ENCODE measurements at places on chromosomes 16 and 17. TPM values are rescaled to one million over a fixed set of nuclear protein-coding genes. Genes with fewer than 3 reads are reported as not detected.

DNA sequence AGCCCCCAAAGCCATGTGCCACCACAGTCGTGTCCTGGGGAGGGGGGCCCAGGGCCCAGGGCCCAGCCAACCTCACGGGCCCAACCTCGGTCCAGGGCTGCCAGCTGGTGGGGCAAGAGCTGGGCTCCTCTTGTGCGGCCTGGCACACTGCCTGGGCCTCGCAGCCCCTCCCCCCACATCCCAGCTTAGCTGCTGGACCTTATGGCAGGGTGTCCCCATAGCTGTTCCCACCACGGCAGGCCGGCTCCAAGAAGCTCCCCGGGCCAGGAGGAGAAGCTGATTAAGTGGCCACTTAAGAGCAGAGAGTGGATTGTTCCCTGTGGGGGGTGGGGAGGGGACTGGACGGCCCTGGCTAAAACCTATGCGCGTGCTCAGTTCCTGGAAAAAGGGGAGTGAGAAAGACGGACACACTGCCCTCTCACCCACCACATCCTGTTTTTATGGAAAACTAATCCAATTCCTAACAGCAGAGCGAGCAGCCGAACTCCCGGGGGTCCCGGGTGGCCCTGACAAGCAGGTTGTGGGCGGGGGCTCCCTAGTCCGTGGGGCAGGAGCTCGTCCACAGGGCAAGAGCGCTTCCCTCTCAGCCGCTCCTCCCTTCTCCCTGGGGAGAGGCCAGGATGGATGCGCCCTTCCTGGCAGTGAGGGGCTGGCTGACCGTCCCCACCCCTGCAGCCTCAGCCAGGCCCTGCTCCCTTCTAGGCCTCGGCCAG is 16.8 kb downstream of the PIEZO1 start:
- DNase-seq = no peak

The CBX8 gene
- 0.98 TPM for total RNA-seq

GRCh38 chr17:79003661-79004411 is 5.7 kb downstream of the CANT1 start:
- no peak for DNase-seq

GRCh38 chr17:80852476-80853015 is 139.1 kb upstream of the CHMP6 start:
- no peak for DNase-seq

The DDX5 gene
- 618 TPM for total RNA-seq

GRCh38 chr17:63113167-63113566 is 147.1 kb downstream of the TANC2 start:
- DNase-seq = no peak

DNA sequence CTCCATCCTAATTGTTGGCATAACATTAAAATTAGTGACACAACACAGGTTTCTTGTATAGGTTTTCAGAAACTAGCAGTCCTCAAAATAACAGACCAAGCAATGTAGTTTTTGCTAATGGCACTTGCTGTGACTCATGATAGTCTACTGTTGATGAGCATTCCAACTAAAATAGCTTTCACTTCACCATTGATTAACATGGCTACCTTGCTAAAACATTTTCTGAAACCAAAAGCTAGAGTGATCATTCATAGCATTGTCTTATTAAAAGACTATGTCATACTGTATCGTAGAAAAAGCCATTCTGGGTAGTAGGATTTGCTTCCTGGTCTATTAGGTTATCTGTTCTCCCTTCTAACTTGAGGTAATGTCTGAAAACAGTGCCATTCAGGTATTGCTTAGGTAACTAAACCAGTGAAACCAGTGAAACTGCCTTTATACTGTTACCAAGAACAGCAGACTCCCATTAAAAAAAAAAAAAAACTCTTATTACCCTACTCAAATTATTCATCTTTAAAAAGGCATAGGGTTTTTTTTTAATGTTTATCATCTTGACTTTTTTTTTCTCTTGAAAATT is 2.5 kb upstream of the CLTC start:
- no peak for DNase-seq

DNA sequence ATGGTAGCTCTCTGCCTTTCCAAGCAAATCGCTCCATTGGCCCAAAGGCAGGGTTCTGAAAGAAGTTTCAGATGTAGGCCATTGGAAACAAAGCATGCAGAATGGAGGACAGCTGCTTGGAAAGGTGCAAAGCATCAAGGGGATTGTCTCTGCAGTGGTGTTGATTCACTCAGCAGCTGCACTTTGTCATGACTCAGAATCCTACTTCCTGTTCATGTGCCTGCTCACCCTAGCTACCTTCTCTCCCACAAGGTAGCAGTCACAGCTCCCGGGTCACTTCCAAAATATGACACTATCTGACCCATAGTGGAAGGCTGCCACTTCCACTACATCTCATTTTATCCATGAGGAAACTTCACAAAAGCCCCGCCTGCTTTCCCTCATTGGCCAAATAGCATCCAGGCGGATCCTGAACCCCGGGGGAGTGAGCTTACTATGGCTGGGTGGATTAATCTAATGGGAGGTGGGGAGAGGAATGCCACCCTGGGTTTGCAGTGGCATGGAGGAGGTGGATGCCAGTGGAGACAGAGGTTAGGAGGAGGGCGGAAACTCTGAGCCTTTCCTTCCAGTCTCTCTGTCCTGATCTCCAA is 74.7 kb upstream of the NKD1 start:
- DNase-seq = no peak

GRCh38 chr16:46980926-46981325 is 7.5 kb upstream of the DNAJA2 start:
- no peak for DNase-seq

The DOC2A gene
- total RNA-seq = 2.2 TPM

GRCh38 chr17:17933775-17934174 is 38.4 kb downstream of the TOM1L2 start:
- no peak for DNase-seq
